ENCODE measurements at places on chromosomes 6 and 20. TPM values are rescaled to one million over a fixed set of nuclear protein-coding genes. Genes with fewer than 3 reads are reported as not detected.

AVP gene
- not detected for polyA plus RNA-seq

DNA sequence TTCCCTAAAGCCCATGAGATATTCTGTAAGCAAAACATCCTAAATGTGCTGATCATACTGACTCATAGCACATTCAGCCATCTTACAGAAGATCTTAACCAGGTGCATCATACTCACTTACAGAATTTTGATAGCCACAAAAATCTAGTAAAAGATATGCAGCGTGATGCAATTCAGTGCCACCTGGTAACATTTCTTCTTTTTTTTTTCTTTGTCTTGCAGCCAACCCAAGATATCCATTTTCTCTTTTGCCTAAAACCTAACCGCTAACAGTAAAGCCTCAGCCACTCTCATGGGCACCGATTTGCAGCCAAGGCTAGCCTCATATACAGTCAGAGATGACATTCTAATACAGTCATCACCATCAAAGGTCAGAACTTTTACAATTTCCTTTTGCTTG is 293.3 kb downstream of the HACE1 start:
- DNase-seq, result no peak
- H3K4me3 ChIP-seq, result no peak overlapping the region
- H3K27me3 ChIP-seq, result no peaks in the 10 kb centered on the region
- H3K36me3 ChIP-seq, result no peaks in the 10 kb centered on the region

GPR6 gene
- polyA plus RNA-seq, result 0.21 TPM

BNIP5 gene
- 1.1 TPM for polyA plus RNA-seq

DNA sequence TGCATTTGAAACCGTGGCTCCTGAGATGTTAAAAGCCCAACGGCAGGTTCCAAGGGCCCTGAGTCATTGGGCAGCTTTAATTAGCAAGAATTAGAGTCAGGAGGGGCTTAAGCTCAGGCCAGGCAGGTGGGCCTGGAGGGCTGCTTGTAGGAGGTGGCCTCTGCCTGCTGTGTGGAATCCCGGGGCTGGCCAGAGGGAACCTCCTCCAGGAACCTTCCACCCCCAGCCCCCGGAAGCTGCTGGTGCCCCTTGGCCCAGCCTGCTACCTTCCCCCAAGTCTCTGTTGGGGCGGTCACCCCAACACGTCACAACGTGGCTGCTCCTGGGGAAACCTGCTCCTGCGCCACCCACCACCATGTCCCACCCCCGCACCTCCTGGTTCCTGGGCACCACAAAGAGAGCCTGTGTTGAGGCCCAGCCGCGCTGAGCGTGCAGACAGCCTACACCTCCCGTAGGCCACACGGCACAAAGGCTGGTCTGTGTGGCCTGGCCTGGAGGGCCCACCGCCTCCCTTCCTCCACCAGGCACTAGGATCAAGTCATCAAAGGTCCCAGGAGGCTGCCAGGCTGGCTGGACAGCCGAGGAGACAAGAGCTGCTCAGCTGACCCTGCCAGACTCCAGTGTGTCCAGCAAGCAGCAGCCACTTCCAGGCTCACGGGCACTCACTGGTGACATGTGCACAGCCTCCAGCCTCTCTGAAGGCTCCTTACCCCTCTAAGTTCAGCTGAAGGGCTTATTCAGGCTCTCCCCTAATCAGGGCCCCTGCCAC is 86.3 kb downstream of the SNX5 start:
- no peak overlapping the region for H3K4me3 ChIP-seq
- H3K36me3 ChIP-seq, result no peaks in the 10 kb centered on the region
- no peaks in the 10 kb centered on the region for H3K4me1 ChIP-seq
- no peaks in the 10 kb centered on the region for H3K27me3 ChIP-seq
- DNase-seq, result no peak

DNA sequence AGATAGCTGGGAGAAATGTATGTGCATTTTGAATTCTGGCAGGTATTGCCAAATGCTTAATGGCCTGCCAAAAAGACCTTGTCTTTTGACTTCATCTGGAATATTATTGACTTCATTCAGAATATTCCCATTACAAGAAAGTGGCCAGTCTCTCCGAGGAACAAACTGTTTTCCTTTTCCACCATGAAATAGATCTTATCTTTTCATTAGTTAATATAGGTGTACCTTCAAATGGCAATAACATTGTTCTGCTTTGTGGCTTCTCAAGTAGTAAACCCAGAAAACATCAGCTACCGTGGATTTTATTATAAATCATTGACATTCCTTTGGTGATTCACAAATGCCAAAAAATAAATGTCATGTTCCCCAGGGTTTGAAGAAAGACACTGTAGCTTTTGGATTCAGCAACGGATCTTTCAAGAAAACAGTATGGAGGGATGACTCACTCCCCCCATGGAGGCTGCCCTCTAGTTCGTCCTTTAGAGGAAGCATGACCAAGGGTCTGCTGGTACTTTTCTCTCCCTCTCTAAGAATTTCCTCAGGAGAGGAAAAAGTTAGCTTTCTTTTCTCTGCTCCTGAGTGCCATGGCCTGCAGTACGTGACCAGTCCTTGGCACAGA is 1.1 kb upstream of the RNF182 start:
- DNase-seq, result no peak
- no peaks in the 10 kb centered on the region for H3K4me1 ChIP-seq
- H3K27ac ChIP-seq, result no peak overlapping the region
- H3K4me3 ChIP-seq, result no peak overlapping the region
- H3K36me3 ChIP-seq, result no peaks in the 10 kb centered on the region

DNA sequence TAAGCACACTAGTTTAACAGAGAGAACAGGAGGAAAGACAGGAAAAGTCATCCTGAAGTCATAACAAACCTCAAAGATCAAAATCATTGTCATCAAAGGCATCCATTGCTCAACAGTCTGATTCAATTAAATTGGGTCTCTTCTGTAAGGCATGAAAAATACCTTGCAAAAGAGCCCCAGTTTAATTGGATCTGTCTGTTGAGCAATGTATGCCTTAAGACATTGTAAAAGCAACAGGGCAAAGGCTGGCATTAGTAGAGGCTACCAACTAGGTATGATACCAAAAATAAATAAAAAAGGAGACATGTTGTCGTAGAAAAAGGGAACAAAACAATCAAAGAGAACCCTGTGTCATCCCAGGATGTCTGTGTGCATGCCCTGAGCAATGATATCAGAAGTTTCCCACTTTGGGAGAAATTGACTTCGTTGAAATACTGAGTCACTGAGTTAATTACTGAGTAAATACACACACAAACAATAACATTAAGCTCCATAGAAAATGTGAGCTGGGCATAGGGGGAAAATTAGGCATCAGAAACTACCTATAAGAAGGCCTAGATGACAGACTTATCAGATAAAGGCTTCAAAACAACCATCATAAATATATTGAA is 1013.8 kb upstream of the CITED2 start:
- H3K27me3 ChIP-seq, result no peaks in the 10 kb centered on the region
- H3K27ac ChIP-seq, result no peak overlapping the region
- DNase-seq, result no peak
- H3K4me1 ChIP-seq, result peaks cover 7% of the 10 kb centered on the region
- H3K36me3 ChIP-seq, result no peaks in the 10 kb centered on the region

DNA sequence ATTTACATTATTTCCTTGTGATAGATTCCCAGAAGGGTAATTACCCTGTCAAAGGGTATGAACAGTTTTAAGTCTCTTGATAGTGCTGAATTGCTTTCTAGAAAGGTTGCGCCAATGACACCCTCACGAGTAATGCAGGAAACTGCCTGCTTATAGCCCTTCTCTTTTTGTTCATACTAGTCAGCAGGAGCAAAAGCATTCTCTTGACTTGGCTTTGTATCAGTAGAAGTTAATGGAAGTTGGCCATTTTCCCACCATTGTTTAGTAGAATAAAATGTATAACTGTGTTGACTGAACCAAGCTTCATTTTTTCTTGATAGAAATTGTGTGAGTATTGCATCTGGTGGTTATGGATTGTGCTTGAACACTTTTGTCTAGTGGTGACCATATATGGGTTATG is 100.1 kb downstream of the FARS2 start:
- H3K36me3 ChIP-seq, result no peaks in the 10 kb centered on the region
- no peak overlapping the region for H3K4me3 ChIP-seq

DNA sequence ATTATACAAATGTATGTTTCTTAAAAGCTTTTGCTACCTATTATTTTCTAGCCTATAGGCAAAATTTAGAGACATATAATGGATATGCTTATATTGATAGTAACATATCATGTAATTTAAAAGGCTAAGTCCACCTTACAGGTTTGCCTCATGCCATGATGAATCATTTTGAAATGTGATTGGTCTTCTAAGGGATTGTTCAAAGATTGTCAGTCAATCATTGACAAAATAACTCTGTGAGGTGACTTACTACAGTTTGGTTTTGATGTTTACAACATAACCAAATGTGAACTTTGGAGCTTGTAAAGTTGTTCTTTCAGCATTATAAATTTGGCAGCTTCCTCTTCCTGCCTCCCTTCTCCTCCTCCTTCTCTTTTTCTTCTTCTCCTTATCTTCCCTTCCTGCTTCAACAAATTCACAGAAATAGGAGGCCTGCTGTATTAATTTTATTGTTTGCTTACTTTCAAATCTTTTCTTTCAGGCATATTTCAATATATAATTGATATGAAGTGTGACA is 39.7 kb upstream of the ZFP64 start:
- no peak overlapping the region for H3K27ac ChIP-seq
- no peak overlapping the region for H3K4me3 ChIP-seq
- H3K27me3 ChIP-seq, result no peaks in the 10 kb centered on the region
- H3K4me1 ChIP-seq, result no peaks in the 10 kb centered on the region
- DNase-seq, result no peak
- H3K36me3 ChIP-seq, result no peaks in the 10 kb centered on the region

BHLHE23 gene
- not detected for polyA plus RNA-seq

PPP1R3G gene
- 0.09 TPM for polyA plus RNA-seq

GRCh38 chr6:78538002-78538401 is 329.3 kb upstream of the IRAK1BP1 start:
- no peaks in the 10 kb centered on the region for H3K4me1 ChIP-seq
- no peaks in the 10 kb centered on the region for H3K27me3 ChIP-seq
- H3K36me3 ChIP-seq, result no peaks in the 10 kb centered on the region
- no peak overlapping the region for H3K4me3 ChIP-seq

DNA sequence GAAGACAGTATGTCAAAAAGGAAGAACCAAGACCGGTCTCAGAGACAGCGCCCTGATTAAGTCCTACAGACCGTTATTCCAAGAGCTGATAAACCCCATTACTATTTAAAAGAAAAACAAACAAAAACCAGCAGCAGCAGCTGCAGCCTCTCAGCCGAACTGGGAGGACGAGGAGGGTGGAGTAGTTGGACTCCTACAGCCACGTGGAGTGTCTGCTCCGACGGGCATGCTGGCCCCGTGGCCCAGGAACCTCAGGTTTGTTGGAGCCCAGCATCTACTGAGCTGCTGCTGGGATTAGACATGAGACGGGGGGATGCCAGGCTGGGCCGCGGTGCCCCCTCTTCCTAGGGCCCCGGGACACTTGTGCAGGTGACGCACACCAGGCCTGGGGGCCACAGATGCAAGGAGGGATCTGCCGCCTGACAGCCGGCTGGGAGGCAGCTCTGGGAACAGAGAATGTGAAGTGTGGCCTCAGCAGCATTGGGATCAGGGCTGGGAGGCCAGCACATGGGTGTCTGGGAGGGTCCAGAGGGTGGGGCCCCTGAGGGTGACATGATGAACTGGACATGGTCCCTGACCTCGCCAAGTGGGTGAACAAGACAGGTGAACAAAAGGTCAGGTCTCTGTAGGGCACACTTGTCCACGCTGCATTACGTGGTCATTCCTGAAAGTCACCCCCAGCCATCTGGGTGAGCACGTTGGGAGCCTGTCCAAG is 2.9 kb upstream of the ZBTB46 start:
- H3K27ac ChIP-seq, result no peak overlapping the region
- no peaks in the 10 kb centered on the region for H3K27me3 ChIP-seq
- peaks cover 4% of the 10 kb centered on the region for H3K4me1 ChIP-seq
- H3K4me3 ChIP-seq, result no peak overlapping the region
- H3K36me3 ChIP-seq, result no peaks in the 10 kb centered on the region

DNA sequence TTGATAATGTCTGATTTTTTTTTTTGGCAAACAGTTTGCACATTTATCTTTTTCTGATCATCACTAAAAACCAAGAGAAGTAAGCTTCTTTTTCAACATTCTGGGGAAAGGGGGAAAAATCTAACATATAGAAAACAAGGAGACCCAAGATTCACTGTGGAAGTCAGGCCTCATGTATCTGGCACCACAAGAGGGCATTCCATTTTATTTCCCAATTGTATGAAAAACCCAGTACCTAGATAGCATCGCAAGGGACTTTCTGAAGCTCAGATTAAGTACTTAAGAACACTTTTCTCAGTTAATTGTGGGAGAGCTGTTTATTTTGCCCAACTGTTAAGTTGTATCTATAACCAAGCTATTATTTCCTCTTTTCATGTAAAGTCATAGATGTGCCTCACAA is 152.9 kb downstream of the KLHL32 start:
- no peaks in the 10 kb centered on the region for H3K4me1 ChIP-seq
- no peak overlapping the region for H3K27ac ChIP-seq
- no peak overlapping the region for H3K4me3 ChIP-seq
- no peak for DNase-seq

GRCh38 chr6:69719602-69720193 is 77.1 kb downstream of the LMBRD1 start:
- H3K27ac ChIP-seq, result no peak overlapping the region
- H3K4me3 ChIP-seq, result no peak overlapping the region
- no peaks in the 10 kb centered on the region for H3K27me3 ChIP-seq
- no peaks in the 10 kb centered on the region for H3K4me1 ChIP-seq

DNA sequence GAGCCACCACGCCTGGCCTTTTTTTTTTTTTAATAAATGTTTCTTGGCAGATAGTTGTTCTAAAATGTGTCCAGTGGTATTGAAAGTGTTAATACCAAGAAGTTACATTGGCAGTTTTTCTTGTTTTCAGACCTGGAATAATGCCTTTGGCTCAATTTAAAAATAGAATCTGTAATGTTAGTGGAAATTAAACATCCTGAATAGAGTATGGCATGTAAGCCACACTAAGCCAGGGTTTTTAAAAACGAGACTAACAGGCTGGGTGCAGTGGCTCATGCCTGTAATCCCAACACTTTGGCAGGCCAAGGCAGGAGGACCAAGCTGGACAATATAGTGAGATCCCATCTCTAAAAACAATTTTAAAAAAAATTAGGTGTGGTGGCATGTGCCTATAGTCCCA is 25.3 kb downstream of the MCM8 start:
- H3K4me1 ChIP-seq, result no peaks in the 10 kb centered on the region
- no peak for DNase-seq

- H3K4me3 ChIP-seq, result no peak overlapping the region
- H3K27me3 ChIP-seq, result no peaks in the 10 kb centered on the region
- no peaks in the 10 kb centered on the region for H3K4me1 ChIP-seq
- DNase-seq, result no peak
- H3K36me3 ChIP-seq, result no peaks in the 10 kb centered on the region
- no peak overlapping the region for H3K27ac ChIP-seq
Measured at GRCh38 chr6:120468486-120468885, 865.8 kb downstream of the TBC1D32 start.

REM1 gene
- 1.7 TPM for polyA plus RNA-seq

DNA sequence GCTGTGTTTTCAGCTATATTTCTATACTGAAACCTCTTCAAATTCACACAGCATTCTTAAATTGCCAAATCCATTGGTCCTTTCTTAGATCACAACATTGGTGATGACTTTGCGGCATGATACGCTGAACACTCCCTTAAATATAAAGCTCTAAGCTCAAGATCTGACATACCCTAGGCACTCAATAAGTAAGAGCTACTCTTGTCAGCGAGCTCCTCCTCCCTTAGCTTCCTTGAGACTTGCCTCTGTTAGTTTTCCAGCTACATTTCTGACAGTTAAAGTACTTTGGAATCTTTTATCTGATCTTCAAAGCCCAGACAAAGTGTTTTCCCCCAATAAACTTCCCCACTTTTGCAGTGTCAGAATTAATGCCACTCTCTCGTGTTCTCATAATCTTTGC is 117.0 kb downstream of the HIVEP2 start:
- no peak for DNase-seq
- no peak overlapping the region for H3K27ac ChIP-seq
- H3K36me3 ChIP-seq, result no peaks in the 10 kb centered on the region
- H3K4me1 ChIP-seq, result no peaks in the 10 kb centered on the region

Measured in pancreas (tissue), 10 donors.